ENCODE measurements at places on chromosomes 7 and 10.

DNA sequence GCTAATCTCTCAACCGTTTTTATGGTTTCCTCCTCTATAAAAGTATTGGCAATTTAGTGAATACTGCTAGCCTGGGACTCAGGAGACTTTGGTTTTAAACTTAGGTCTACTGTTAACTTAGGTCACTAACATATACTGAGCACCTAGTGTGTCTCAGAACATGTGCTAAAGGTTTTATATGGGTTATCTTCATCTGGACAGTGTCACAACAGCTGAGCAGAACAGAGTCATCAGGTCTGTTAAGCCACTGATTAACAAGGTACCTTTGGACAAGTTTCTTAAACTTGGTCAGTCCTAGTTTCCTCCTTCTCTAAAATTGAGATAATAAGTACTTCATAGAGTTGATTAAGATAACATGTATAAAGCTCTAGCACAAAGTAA is 30.6 kb downstream of the NET1 start:
- no peak for DNase-seq

DNA sequence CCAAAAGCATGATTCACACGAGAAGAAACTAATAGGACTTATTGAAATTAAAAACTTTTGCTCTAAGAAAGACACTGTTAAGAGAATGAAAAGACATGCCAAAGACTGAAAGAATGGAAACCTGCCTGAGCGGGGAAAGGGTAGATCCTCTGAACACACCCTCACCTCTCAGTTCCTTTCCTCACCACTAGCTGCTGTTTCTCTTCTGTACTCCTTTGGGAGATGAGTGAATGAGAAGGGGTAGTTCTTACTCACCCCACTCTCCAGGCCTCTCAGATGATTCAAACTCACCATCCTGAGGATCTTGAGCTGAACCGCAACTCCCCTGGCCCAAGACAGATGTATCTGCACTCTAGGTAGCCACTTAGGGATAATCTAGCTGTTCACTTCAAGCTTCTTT is 41.9 kb downstream of the IQUB start:
- no peak for DNase-seq

GRCh38 chr7:30116771-30117170 is 18.0 kb upstream of the MTURN start:
- no peak for DNase-seq

GRCh38 chr7:70572571-70572970 is 559.4 kb upstream of the GALNT17 start:
- DNase-seq, result no peak

- no peak for DNase-seq
These were observed 58.8 kb downstream of the STEAP1B start for GRCh38 chr7:22441157-22441556.

GRCh38 chr10:48300556-48300955 is 5.9 kb upstream of the MAPK8 start:
- no peak for DNase-seq

DNA sequence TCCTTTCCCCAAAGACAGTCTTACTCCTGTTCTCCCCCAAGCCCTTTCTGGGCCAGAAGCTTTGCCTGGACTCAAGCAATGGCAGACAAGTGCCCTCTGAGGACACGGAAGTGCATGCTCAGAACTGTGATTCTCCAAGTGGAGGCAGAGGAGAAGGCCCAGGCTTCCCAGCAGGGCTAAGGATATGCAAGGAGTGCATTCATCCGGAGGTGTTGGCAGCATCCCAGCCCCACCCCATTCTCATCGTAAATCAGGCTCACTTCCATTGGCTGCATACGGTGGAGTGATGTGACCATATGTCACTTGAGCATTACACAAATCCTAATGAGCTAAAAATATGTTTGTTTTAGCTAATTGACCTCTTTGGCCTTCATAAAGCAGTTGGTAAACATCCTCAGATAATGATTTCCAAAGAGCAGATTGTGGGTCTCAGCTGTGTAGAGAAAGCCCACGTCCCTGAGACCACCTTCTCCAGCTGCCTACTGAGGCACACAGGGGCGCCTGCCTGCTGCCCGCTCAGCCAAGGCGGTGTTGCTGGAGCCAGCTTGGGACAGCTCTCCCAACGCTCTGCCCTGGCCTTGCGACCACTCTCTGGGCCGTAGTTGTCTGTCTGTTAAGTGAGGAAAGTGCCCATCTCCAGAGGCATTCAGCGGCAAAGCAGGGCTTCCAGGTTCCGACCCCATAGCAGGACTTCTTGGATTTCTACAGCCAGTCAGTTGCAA is 1.4 kb upstream of the RBP3 start:
- no peak for DNase-seq

GRCh38 chr10:30529373-30529998 is 95.5 kb downstream of the MAP3K8 start:
- no peak for DNase-seq

DNA sequence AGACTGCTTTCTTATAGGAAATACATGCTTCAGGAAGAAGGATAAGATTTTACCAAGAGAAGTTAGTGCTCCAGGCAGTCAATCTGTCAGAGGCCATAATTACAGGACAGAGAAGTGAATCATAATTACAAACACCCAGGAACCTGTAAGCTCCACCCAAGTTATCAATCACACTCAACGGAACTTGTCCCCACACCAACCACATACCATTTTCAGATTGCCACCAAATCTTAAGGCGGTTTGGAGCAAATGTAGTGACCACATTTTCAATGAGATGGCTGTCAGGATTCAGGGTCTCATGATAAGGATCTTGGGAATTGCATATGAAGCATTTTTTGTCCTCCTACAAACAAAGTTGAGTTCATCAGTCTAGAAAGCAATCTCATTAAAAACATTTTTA is 4.8 kb downstream of the LAMB1 start:
- DNase-seq, result no peak

DNA sequence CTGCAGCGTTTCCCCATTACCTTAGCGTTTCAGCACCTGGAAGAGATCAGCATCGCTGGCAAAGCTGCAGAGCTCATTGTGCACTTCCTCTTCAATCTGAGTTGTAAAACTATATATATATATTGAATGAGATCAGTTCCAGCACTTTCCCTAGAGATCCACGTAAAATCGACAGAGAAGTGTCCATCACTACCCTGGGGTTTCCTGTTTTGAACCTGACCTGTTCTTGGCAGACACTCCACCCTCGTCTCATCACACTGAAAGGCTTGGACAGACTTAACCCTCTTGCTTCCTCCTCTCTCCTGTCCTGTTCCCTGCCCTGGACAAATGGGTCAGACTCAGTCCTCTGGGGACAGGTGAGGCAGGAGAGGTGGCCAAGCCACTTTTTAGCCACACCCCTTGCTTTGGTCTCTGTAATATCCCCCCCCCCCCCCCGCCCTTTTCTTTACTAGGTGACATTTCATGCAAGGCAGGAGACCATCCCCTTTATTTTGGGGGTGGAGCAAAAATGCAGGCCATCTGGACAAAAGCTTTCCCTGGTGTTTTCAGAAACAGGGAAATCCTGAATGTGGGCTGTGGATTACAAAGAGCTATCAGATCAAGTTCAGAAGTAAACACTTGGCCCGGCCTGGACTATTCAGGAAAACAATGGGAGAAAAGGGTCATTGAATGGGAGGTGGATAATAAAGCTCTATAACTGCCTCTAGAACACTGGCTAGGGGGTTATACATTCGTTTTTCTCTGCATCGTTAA is 83.7 kb upstream of the KDM7A start:
- peak; percentile 21 for DNase-seq

GRCh38 chr10:77692782-77693181 is 55.2 kb upstream of the KCNMA1 start:
- DNase-seq, result no peak

DNA sequence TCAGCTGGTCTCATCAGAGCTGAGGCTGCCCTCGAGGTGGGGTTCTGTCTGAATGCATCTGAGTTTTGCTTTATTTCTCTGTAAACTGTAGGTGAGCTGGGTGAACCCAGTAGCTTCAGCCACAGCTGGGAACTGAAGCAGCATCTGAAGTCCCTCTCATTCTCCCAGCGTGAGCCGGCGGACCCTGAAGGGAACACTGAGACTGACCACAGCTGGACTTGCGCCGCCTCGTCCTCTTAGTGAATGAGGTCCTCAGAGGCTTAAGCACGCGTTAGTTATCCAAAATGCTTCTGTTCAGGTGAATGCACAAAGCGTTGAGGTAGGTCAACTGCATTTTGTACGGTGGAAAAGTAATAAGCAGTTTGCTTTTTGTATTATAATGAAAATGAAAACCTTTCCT is 76.6 kb downstream of the AMZ1 start:
- no peak for DNase-seq

DNA sequence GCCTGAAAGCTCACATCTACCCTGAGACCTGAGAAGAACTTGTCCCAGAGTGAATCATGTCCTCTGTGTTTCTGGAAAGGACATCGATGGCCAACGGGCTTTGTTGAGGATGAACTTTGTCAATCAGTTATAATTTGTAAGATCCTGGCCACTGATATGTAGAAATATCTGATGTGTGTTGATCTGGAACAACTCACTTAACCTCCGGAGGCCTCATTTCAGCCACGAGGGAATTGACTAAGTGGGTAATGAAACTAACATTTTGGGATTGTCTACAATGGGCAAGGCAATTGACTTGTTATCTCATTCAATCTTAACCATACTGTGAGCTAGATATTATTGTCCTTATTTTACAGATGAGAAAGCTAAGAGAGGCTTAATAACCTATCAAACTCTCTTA is 468.1 kb upstream of the NRP1 start:
- DNase-seq, result no peak

GRCh38 chr7:70486977-70487376 is 645.0 kb upstream of the GALNT17 start:
- DNase-seq, result no peak

GRCh38 chr7:36161996-36162395 is 8.9 kb downstream of the EEPD1 start:
- peak; percentile 29 for DNase-seq

DNA sequence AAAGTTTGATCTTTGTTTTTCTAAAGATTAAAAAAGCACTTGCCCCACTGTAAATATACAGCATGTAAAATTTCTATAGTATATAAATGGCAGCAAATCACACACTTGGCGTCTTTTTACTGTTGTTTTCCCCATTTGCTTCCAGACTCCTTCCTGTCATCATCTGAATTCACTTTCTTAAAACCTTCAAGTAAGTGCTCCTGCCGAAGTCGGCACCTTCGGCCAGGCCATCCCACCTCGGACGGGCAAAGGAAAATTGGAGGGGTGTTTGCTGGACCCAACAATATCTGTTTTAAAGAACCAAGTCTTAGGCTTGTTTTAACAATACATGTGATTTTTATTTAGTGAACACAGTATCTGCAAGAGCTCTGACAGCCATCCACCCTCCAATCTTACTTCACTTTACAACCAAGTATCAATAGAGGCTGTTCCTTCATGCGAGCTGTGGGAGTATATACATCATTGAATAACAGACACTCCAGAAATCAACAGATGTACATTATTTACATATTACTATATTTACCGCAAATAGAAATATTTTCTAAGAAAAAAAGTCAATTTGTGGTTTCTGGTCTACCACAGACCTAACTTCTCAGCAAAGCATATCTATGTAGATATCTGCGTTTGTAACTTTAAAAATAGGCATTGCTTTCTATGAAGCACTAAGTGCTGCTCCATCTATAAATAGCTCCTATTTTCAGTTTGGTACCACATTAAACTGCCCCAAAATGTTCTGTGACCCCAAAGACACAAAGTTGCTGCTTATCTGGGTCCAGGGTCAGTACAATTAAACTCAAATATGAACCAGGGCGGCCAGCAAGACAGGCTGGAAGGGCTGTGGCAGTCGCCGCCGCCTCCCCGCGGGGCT is 110.7 kb downstream of the CYTH3 start:
- no peak for DNase-seq

GRCh38 chr10:94092848-94093247 is 99.1 kb downstream of the PLCE1 start:
- no peak for DNase-seq

DNA sequence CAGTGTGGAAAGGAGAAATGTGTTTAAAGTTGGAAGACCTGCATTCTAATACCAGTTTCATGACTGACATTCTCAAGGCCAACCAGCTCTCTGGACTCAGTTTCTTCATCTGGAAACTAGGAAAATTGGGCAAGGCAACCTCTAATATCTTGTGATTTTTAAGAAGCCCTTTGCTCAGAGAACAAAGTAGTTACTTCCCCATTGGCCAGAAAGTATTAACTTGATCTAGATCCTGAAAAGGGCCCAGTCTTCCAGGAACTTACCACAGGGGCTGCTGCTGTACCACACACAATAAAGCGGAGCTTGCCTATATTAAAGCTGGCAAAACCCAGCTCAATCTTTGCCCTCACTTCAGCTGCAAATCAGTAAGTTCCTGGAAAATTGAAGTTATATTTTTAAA is 155.6 kb upstream of the ADO start:
- DNase-seq, result no peak

- no peak for DNase-seq
These were observed 18.2 kb downstream of the UNCX start for GRCh38 chr7:1250901-1251300.

- DNase-seq, result no peak
These were observed at the start of gene ADAP1 for GRCh38 chr7:954330-955238. ADAP1 (minus strand) TSS chr7:954680; CDS start chr7:954477, 203 bp downstream.

DNA sequence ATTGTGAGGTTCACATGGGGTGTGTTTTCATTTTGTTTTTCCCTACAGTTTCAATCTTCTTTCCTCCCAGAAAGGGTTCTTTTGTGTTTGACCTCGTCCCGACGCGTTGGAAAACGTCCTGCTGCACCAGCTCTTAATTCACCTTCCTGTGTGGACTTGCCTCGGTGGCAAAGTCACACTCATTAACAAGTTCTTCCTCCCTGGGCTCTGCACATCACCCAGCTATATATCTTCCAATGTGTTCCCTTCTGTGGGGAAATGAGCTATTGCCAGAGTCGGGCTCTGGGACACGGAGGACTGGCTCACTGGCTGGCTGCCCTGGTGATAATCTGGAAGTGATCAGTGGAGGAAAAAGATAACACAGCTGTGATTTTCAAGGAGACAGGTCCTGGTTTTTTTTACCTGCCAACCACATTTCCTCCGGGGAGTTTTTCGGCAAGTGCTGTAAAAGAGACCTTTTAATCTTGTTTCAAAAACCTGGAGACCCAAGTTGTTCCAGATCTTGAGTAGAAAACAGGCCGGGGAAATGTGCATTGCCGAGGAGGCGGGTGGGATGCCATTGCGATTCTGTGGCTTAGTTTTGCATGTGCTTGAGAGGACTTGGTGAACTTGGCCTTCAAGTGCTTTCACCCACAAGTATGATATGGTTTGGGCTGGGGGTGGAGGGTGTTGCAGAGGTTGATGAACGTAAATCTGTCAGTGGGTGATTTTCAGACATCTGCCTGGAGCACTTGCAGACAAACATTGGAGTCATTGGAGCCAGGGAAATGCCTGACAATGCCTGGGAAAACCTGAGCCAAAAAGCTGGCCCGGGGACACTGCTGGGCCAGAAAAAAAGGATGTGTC is 96.5 kb upstream of the CREB5 start:
- DNase-seq, result no peak
